Right ventricle myocardium superior (tissue), 1 donor: ENCODE measurements at places on chromosomes 13 and 19.

- no peak for DNase-seq
Observed at GRCh38 chr13:98577836-98578285, 954 bp upstream of the STK24 start.

DNA sequence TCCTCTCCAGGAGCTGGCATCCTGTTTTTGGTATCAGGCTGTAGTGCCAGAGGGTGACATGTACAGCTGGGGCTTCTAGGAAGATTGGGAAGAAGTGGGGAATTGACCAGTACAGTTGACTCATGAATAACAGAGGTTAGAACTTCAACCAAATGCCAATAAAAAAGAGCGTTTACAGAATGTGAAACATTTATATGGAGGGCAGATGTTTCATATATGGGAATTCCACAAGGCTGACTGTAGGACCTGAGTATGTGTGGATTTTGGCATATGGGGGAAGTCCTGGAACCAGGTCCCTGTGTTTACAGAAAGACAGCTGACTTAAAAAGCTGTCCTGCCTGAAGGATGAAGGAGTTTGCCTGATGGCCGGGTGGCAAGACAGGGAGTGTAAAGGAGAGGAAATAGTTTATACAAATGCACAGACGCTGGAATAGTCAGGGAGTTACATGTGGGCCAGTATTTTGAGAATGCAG is 5.2 kb downstream of the CHAMP1 start:
- no peak for DNase-seq

DNA sequence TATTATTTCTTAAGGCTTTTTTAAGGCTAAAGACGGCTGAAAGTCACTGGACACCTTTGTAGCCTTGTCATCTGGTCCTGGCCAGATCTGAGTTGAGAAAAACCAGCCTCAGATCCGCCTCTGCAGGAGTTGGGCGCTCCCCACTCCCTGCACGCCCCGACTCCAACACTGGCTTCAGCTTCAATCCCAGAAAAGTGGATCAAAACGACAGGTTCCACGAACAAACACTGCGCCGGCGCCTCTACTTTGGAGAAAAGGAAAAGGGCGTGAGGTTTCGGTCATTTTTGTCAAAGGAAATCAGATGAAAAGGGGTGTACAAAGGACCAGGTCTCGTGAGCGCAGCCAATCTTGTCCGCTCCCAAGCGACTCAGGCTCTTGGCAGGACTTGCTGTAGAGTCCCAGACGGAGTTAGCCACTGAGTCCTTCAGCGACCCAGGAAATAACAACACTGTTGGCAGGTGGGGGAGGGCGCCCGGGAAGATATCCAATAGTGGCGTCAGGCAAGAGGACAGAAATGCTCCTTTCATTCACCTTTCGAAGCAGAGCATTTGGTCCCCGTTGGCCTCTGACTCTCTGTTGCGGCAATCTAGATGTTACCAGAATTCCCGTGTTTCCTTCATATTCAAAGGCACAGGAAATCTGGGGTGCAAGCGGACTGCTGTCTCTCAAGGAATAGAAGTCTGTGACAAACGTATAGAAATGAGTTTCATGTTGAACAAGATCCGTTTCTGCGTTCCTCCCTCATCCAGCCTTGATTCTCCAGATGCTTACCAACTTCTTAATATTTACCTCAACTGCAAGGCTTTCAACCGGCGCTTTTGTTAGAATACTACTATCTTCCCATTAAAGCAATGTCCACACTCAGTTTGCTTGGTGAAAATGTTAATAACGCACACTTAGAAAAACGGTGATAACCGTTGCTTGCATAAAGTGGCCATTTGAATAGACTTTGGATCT is 1.8 kb upstream of the CCNA1 start:
- DNase-seq, result no peak

DNA sequence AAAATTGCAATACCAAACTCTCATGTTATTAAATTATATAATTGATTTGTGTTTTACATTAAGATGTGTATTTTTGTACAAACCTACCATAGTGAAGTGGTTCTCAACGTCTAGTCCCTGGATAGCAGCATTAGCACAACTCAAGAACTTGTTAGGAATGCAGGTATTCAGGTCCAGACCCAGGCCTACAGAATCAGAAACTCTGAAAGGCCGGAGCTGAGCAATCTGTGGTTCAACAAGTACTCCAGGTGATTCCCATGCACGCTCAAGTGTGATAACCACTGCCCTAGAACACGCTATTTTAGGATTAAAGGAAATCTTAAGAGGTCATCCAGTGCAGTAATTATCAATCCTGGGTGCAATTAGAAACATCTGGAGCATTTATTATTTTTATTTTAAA is 456.3 kb downstream of the IRS2 start:
- no peak for DNase-seq

DNA sequence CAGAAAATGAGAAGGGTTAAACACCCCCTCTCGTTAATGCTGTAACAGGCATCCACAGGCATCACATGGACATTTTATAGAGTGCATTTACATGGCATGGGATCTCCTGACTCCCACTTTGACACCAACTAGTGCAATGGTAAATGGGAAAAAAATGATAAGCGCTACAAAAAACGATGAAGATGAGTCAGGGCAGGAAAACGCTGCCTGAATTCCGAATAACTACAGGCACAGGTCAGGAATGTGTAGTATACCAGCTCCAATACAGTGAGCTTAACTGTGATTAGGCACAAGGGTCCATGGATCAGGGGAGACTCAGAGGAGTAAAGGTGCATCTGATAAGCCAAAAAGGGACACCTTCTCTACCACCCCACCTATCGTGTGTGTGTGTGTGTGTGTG is 223.6 kb downstream of the FOXO1 start:
- DNase-seq, result no peak

DNA sequence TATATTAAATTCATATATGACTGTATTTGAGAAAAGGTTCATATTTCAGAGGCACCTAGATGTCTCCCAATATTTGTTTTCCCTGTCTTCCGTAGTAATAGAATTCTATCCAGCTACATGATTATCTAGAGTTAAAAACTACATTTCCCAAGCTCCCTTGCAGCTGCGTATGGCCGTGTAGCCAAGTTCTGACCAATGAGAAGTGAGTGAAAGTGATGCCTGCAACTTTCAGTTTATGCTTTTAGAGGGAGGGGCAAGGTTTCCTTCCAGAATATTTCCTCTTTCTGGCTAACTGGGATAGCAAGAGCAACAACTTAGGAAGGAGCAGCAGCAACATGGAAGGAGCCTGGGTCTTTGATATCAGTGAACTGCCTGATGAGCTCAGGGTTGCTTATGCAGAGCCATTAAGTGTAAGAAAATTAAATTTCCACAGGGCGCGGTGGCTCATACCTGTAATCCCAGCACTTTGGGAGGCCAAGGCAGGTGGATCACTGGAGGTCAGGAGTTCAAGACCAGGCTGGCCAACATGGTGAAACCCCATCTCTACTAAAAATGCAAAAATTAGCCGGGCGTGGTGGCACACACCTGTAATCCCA is 23.2 kb upstream of the CYP2A13 start:
- DNase-seq, result no peak

DNA sequence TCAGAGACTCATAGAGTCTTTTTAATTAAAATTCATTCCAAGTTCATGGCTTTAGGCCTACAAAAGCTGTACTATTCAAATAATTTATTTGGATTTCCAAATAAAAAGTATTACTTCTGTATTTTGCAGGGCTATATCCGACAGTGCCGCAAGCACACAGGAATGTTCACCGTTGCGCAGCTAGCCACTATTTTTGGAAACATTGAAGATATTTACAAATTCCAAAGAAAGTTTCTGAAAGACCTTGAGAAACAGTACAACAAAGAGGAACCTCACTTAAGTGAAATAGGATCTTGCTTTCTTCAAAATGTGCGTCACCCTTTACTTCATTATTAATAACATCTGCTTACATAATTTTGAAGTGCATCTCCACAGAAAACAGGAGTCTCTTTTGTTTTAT is 20.5 kb upstream of the C1QTNF9 start:
- no peak for DNase-seq

DNA sequence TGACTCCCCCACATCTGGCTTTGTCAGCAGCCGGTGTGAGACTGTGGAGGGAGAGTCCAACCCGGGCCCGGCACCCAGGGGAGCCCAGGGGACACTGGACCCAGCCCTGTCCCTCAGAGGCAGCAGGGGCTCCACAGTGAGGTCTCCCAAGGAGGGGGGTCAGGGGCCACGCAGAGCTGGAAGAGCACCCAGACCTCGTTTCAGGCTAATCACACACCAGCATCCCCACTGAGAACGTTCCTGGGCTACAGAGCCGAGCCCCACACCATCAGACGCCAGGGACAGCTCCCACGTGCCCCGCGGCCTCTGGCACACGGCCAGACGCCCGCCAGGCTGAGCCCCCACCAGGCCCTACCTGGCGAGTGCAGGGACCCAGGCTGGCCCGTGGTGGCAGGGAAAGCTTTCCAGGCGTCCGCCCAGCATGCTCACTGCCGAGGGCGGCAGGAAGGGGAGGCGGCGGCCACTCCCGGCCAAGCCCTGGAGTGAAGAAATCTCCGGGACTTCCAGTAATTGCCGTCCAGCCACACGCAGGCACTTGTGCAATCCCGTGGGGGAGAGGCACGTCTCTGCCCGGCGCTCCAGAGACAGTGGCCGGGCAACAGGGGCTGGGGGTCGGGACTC is 19.2 kb downstream of the SBNO2 start:
- DNase-seq, result peak; percentile 93

DNA sequence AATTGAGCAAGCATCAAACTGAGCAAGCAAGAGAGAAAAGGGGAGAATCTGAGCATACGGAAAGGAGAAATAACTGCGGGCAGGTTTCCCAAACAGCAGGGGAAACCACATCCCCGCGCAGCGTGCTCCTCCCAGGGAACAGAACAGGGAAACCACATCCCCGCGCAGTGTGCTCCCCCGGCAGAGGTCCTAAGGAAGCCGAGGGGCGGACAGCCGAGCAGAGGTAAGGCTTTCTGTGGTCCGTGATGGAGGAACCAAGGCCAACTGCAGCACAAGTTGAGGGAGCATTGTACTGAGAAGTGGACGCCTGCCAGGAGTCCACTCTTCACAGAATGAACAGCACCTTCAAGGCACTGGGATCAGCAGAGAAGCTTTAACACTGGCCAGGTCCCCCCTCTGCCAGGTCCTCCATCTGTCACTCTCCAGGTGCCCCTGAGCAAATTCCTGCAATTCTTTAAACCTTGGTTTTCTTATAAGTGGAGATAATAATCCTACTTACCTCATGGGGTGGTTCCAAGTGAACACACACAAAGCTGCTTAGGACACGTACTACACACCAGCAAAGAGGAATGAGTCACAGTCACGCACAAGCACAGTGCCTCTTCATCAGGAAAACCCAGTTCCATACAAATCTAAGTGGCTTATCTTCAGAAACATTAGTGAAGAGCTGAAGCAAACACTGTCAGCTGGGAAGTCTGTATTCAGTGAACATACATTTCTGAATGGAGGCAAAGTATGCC is 23.0 kb upstream of the LAMP1 start:
- DNase-seq, result peak; percentile 60

GRCh38 chr19:45713141-45713540 is 17.6 kb downstream of the FBXO46 start:
- no peak for DNase-seq
